ENCODE measurements at places on chromosomes 11 and 22.

- no peak for DNase-seq
Measured at GRCh38 chr11:75611823-75612222, 49.8 kb downstream of the SERPINH1 start.

GRCh38 chr11:12235947-12236743 lies 125.8 kb downstream of the MICAL2 start:
- DNase-seq: no peak

- DNase-seq: no peak
Measured at GRCh38 chr11:68340784-68341556, 28.6 kb downstream of the LRP5 start.

- DNase-seq: no peak
Measured at GRCh38 chr22:45159652-45160462, 3.9 kb upstream of the NUP50 start.

GRCh38 chr11:100774859-100775258 lies 87.8 kb downstream of the ARHGAP42 start:
- DNase-seq: no peak

DNA sequence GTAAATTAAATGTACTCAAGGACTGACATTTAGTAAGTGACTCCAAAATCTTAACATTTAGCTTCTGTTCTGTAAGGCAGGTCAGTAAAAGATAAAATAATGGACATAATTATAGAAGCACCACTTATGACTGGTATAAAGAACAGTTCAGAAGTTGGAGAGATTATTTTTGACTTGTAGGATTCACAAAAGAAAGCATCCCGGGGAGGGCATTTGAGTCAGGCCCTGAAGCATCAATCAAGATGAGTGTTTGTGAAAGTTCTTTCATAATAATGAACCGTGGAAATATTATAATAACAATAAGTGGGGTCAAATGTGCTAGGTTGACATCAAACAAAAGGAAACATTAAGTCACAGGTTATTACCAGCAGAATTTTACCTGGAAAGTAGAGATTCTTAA lies 201.9 kb downstream of the DDX10 start:
- no peak for DNase-seq

DNA sequence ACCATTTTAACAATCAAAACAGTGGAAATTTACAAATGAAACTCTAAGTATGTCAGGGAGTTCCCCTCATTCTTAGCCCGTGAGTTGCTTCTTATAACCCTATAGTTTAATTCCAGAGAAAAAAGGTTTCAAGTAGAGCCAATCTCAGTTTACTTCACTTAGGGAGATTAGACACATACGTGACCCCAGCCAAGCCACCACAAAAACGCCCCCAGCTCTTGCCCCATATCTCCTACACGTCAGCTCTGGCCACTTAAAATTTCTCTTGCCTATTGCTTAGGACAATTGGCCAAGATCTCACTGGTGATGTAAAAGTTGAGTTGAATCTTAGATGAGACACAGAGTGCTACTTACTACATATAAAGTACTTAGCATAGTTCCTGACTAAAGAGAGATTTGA lies 166.4 kb downstream of the ETS1 start:
- no peak for DNase-seq

- DNase-seq: no peak
Measured at GRCh38 chr11:126716456-126717083, 284.0 kb downstream of the KIRREL3 start.

- DNase-seq: no peak
Measured at GRCh38 chr11:28596816-28597215, 488.6 kb downstream of the METTL15 start.

DNA sequence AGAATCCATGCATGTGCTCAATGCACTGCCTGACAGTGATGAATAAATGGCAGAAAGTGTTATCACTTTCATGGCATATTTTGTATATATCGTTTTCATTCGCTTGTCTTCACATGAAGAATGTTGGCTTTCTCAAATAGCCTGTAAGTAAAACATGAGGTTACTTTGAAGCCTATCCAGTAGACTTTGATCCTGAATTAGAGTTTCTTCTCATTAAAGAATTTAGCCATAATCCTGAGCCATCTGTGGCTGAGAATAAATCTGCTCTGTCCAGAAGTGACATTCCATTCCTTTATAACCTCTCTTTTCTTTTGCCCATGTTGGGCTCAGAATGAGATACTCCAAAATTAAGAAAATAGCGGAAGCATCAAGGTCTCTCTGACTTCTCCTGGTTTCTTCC lies 1071.7 kb upstream of the TENM4 start:
- no peak for DNase-seq

DNA sequence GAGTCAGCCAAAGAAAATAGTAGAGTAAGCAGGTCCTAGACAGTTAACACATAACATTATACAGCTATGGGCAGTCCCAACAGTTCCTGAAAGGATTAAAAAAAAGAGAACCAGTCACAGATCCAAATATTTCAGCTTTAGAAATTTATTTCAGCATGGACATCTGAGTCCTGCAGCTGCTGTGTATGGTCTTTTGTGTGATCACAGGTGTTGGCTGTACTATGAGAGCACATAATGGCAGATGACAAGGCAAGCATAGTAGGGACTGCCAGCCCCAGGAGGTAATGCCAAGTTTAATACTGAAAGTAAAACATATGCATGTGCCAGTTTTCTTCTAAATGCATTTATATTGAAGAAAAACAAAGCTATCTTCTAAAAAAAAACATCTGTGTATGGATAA lies 158.1 kb downstream of the GRIA4 start:
- no peak for DNase-seq

GRCh38 chr11:9136741-9137140 lies 45.3 kb upstream of the SCUBE2 start:
- DNase-seq: no peak

GRCh38 chr11:71263386-71263785 lies 11.0 kb upstream of the SHANK2 start:
- DNase-seq: no peak

DNA sequence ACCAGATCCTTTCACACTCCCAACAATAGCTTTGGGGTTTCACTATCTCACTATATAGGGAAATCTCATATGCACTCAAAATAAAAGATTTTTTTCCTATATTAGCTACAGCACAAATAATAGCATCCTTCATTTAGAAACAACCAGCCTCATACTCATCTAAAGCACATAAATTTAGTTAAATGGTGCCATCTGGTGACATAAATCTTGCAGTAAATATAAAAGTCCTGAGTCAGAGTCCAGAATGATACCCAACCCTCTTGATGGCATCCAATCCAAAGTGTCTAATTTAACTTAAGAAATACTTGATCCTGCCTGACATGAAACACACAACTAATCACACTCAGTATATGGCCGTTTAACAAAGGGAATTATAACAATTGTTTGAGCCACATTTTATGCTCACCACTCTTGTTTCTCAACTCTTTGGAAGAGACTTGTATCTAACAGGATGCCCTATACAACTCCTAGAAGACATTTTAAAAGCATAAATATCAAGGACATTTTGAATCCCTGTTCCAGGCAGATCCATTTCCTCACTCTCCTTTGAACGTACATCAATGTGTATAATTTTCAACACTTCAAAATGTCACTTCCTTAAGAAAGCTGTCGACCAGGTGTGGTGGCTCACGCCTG lies 36.2 kb downstream of the DLG2 start:
- DNase-seq: no peak

DNA sequence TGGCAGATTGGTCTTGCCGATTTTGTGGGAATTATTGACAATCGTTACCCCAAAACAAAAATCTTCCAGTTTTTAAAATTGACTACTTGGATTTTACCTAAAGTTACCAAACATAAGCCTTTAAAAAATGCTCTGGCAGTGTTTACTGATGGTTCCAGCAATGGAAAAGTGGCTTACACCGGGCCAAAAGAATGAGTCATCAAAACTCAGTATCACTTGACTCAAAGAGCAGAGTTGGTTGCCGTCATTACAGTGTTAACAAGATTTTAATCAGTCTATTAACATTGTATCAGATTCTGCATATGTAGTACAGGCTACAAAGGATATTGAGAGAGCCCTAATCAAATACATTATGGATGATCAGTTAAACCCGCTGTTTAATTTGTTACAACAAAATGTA lies 37.2 kb downstream of the IGLL1 start:
- no peak for DNase-seq

DNA sequence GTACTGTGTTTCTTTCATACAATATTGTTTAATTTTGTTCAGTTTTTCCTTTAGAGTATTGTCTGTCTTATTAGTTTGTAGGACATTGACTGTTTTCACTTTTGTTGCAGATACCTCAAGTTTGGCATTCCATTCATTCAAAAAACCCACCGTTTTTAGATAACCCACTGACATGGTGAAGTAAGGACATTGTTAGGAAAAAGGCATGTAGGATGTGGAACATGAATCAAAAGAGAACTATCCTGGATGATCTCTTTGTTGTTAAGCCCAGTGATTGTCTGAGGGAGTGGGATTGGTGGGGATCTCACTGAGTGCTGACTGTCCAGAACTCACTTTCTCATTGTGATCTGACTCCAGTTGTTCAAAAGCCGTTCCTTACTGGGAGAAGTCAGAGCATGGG lies 119.3 kb downstream of the TEAD1 start:
- no peak for DNase-seq

- no peak for DNase-seq
Measured at GRCh38 chr11:131964698-131965483, 594.5 kb downstream of the NTM start.

GRCh38 chr11:864898-865297 lies 22.2 kb downstream of the TSPAN4 start:
- DNase-seq: no peak

- no peak for DNase-seq
Measured at GRCh38 chr11:130435671-130436070, 7.3 kb upstream of the ADAMTS8 start.

DNA sequence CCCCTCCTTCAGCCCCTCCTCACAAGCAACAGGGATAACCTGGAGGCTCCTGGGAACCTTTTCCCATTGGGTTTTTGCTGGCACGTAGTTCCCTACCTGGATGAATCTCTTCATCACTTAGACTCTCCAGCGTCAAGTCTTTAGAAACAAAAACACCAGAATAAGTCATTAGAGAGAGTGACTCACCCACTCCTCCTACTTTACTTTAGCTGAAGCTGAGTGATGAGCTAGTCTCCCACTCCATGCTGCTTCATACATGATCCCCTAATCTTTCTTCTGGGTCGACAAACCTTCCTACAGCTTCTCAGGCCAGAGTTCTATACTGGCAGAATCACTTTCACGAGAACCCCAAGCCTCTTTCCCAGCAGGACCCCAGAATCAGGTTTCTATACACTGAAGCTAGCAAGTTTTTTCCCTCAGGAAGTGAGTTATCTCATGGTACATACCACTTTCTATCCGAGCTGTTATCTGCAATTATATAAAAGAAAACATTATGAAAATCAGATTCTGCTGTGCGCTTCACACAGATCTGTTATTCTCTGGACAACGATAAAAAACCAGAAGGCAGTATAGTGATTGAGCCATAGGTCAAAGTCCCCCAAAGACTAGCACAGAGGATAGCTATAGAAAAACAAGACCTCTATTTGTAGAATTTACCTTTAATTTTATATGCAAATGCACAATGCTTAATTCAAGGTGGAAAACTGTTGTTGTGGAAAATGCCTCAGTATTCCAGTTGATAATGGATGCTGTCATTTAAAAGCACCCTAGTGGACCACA lies 18.7 kb downstream of the DRICH1 start:
- DNase-seq: no peak

DNA sequence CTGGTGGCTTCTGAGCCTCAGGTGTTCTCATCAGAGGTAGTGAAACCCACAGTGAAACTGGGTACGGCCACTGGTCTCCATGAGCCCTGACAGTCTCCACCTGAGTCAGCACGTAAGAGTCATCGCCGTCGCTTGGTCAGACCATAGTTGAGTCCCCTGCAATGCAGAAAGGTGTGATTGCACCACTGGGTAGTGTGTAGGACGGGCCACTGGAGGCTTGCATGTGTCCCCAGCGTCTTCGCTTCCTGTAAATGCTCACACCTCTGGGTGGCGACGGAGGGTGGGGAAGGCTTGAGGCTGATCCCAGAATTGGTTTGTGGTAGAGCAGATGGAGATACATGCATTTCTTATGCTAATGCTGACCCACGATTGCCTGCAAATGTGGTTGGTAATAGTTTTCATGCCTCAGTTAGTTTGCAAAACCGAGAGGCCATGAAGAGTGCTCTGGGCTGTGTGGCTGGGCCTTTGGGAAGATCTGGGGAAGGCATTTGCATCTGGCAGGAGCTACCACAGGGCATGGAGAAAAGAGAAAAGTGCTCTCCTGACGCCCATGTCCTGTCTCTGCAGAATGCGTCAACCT lies 26.5 kb downstream of the CTTN start:
- no peak for DNase-seq

Data from SIG-M5 (cell line).